SJSA1 (cell line): ENCODE measurements at places on chromosomes 3 and 15.

DNA sequence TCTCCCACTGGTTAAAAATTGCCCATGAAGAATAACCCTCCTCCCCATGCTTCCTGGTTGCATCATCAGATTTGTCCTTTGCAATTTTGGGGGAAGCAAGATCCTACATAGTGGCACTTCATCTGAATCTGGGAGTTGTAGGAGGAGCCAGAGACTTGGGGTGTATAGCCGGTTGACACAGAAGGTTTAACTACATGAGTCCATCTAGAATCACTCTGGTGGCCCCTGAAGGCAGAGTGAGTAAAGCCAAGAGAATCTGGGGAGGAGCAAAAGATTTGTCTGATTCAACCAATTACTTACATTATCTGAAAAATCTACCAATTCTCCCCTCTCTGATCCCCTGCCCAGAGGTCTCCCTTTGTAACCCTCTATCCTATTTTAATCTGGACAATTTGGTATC lies 50.1 kb downstream of the SYN2 start:
- no peak for DNase-seq

- no peak for DNase-seq
These were observed 313.3 kb downstream of the MECOM start for GRCh38 chr3:169350228-169350627.

DNA sequence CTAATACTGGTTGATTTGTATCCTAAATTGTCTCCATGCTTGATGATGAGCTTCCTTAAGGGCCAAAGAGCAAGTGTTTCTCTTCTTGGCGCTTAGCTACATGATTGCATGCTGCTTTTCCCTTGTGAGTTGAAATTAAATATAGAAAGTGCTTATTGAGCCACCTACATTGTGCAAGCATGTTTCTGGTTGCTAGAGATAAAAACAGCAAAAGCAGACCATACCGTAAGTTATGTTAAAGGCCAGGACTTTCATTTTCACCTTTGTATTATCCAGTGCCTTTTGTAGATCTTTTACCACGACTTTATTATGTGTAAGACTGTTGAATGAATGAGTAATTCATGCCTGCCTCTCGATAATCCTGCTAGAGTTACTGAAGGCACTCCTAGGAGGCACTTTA lies 41.9 kb upstream of the CCNB2 start:
- no peak for DNase-seq

GRCh38 chr3:169384573-169384972 lies 278.9 kb downstream of the MECOM start:
- DNase-seq, result no peak

DNA sequence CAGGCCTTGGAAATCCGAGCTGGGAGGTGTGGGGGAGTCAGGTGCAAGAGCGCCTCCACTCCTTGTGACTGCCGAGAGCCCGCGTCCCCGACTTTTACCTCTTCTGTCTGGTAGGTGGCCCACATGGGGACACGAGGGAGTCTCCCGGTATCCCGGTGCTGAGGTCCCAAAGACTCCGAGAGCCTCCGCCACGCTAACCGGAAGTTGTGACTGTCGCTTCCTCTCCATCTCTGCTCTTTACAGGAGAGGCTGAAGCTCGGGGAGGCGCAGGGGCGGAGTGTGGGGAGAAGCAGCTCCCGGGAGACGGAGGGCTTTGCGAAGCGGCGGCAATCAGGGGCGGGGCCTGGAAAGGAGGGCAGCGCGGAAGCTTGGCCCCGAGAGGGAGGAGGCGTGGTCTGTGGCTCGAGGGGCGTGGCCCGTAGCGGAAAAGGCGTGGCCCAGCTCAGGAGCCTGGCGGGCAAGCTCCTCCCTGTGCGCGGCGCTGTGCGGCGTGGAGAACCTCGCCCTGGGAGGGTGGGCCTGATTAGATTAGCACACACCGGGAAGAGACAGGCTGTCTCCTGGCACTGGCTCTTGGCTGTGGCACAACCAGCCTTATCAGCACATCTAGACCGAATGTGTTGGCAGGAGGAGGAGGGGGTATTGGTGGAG lies 143.9 kb downstream of the GABRB3 start:
- DNase-seq, result no peak

GRCh38 chr3:13850161-13850945 lies 29.5 kb downstream of the WNT7A start:
- no peak for DNase-seq

DNA sequence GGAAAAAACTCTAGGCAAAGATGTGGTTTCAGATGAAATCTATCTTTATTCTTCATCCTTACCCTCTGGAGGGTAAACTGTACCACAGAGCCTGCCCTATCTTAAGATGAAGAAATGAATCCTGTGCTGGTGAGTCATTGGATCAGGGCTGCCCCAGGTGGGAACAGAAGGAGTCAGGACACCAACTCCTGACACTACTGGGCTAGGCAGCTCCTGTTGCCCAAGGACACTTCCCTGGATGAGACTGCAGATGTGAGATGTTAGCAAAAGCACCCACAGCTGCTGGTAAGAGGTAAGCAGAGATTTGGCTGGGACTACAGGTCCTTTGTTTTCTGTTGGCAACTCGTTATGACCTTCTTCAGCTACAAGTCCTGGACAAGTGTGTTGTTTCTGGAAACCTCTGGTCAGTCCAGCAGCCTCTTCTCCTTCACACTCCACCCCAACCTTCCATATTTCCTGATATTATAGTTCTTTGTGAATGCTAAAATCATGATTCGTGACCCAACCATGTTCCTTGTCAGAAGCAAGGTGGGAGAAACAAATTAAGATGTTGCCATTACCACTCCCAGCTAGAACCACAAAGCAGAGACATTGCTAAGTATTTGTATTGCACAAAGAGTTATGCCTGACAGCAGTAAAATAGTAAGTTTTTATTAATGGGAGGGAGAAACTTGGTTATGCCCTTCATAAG lies 104.2 kb upstream of the TGFBR2 start:
- no peak for DNase-seq

DNA sequence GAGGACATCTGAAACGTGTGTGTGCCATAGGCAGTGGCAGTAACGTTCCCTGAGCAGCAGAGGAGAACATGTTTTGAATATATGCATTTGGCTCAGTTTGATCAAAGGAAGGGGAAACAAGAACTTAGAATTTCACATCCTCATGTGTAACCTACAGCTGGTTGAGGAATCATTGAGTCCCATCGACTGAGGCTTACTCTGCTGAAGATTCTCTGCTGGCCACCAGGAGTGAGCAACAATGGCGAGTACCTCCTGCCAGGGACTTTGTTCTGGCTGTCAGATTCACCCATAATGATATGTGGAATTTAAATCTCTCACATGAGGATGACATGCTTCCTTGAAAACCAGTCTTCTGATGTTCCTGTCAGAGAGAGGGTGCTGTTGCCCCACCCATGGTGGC lies 21.3 kb downstream of the GORASP1 start:
- no peak for DNase-seq

DNA sequence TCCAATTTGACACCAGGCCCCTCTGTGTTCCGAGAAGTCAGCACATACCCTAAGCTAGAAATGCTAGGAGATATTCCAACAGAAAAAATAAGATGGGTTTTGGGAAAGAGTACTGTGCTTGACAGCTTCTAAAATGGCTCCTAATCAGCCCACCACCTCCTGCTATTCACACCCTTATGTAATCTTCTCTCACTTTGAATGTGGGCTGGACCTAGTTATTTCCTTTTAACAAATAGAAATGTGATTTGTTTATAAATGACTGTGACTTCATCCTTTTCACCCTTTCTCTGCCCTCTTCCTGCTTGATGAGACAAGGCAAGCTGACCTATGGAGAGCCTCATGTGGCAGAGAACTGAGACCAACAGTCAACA lies 961.1 kb downstream of the FHIT start:
- no peak for DNase-seq

- DNase-seq, result no peak
These were observed 28.0 kb upstream of the ARNT2 start for GRCh38 chr15:80375968-80376891.

DNA sequence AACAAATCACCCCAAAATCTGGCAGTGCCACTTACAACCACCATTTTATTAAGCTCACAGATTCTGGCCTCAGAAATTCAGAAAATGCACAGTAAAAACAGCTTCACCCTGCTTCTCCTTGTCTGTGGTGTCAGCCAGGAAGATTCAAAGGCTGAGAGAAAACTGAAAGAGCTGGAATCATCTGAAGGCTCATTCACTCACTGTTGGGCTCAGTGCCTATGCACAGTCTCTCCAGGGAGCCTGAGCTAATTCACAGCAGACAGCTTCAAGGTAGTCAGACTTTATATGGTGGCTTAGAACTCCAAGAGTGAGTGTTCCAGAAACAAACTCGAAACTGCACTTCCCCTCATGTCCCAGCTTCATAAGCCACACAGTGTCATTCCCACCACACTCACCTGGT lies 16.5 kb upstream of the PLOD2 start:
- no peak for DNase-seq

GRCh38 chr3:4985330-4986174 lies 6.3 kb downstream of the BHLHE40 start:
- peak; percentile 48 for DNase-seq

DNA sequence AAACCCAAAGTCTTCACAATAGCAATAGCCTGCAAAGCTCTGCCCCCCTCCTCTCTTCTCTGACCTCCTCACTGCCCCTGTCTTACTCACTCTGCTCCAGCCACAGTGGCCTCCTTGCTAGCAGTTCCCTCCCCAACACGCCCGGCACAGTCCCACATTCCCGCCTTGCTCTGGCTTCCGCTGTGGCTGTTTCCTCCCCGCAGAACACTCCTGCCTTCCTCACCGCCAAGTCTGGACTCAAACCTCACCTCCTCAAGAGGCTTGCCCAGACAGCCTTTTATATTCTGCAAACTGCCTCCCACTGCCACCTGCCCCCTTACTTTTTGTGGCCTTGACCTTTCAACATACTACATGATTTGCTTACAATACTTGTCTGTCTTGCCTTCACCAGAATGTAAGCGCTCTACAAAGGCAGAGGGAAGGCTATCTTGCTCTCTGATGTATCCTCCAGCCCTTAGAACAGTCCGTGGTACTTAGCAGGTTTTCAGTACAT lies 406 bp upstream of the MPI start:
- no peak for DNase-seq

- DNase-seq, result no peak
These were observed 352.6 kb downstream of the PDCD6IP start for GRCh38 chr3:34150992-34151391.

DNA sequence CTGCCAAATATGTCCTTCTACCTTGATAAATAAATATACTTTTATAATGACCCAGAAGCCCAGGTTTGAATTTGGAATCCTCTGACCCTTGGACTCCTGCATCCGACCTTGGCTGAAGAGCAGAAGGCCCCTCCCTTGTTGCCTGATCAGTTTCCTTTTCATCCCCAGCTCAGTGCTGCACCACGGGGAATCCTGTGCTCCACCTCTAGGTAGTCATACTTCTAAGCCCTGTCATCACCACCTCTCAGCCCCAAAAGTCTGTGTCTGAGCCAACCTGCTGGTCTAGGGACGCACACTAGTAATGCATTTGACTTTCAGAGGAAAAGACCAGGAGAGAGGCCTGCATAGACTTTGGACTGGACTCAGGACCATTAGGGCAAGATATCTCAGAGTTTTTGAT lies 310.6 kb downstream of the NLGN1 start:
- DNase-seq, result no peak

GRCh38 chr15:74664028-74664616 lies 31.7 kb downstream of the EDC3 start:
- no peak for DNase-seq

GRCh38 chr3:96731031-96731430 lies 83.4 kb upstream of the EPHA6 start:
- DNase-seq, result no peak

- DNase-seq, result no peak
These were observed 51.9 kb upstream of the ETV5 start for GRCh38 chr3:186160691-186161243.

DNA sequence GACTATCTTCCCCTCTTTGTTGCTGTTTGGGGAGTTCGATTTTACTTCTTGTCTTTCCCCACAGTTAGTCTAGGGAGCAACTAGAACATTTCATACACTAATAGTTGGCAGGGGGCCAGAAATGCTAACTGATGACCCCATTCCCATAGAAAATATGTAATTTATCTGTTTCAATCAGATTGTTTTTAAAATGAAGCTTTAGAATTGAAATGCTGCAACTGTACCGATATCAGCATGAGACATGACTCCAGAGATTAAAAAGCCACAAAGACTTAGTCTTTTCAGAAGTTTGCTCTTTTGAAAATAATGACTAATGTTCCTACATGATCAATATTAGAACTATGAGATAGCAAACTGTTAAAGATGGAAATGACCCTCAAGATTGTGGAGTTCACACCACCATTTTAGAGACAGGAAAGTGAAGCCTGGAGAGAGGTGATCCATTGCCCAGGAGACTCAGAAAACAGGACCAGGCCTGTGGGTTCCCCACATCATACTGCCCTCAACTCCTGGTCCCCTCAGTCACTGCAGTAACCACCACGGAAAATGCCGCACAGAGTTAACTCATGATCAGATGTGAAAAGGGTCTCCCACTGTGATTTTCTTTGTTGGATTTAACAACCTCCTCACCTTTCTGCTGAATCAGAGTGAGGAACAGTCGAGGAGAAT lies 130.3 kb downstream of the CHDH start:
- DNase-seq, result no peak

GRCh38 chr15:94587113-94587512 lies 355.8 kb downstream of the MCTP2 start:
- DNase-seq, result no peak

DNA sequence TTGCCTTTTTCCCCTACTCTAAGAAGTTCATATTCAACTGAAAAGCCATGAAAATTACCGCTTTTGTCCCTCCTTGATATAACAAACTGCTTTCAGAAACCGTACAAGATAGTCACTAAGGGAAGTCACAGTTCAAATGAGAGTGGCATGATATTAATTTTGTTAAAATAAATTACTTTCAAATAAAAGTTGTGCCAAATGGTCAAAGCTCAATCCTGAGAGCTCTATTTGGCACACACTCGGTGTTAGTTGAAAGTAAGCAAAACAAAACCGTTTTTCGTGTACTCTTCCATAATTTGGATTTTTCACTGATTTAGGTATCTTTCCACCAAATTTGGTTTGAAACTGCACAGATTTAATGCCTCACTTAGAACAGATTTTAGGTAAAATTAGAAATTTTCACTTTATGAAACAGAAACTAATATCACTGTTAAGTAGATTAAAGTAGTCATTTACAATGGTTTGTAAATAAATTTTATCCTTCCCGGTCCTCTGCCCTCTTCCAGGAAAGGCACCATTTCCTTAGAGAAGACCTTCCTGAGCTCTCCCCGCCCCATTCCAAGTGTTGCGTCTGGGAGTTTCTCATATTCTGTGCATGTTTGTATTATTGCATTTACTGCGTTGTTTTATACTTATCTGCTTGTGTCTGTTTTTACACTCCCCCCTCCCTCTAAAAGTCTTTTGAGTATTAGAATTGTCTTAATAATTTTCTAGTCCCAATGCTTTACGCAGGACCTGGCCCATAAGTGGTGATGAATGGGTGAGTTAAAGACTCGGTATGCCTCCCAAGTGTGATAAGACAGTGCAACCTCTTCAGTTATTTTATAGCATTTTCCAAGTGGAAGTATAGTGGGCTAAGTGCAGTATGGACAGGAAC lies 853 bp downstream of the TCAIM start:
- DNase-seq, result no peak
